ENCODE measurements at places on chromosomes 3 and 15. TPM values are rescaled to one million over a fixed set of nuclear protein-coding genes. Genes with fewer than 3 reads are reported as not detected.
A peak's percentile ranks its signal among the peaks of the same experiment; 100 is the strongest.

CCR8 gene
- not detected for total RNA-seq

GRCh38 chr3:110608566-110608965 is 463.1 kb upstream of the NECTIN3 start:
- DNase-seq = no peak
- no peak overlapping the region for H3K4me3 ChIP-seq
- H3K4me1 ChIP-seq = no peaks in the 10 kb centered on the region
- H3K27me3 ChIP-seq = no peaks in the 10 kb centered on the region
- no peak overlapping the region for H3K27ac ChIP-seq

DNA sequence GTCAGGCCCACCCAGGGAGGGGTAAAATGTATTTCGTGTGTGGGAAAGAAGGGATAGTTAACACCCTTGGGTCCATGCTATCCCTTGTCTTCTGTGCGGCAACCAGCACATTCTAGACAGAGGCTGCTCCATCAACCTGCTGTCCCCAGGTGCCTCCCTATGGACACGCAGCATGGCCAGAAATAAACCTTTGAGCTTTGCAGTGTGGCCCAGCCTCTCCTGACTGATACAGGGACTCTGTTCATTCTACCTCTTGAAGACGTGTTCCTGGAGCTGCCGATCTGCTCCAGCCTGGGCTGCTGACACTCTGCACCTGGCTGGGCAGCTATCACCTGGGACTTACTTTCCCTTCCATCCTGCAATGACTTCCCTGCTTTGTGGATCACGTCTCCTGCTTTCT is 4.1 kb upstream of the KLF13 start:
- H3K27me3 ChIP-seq = no peaks in the 10 kb centered on the region
- no peaks in the 10 kb centered on the region for H3K36me3 ChIP-seq
- no peak overlapping the region for H3K4me3 ChIP-seq
- H3K4me1 ChIP-seq = peaks cover 17% of the 10 kb centered on the region
- DNase-seq = no peak

- peak; percentile 23 for DNase-seq
- H3K27me3 ChIP-seq = no peaks in the 10 kb centered on the region
- H3K27ac ChIP-seq = no peak overlapping the region
- no peaks in the 10 kb centered on the region for H3K4me1 ChIP-seq
- no peak overlapping the region for H3K4me3 ChIP-seq
Measured at GRCh38 chr3:10783360-10784351, 32.4 kb upstream of the SLC6A11 start.

GOLGA8A gene
- 136 TPM for total RNA-seq

GRCh38 chr3:117719316-117719926 is 1009.8 kb downstream of the TUSC7 start:
- no peak overlapping the region for H3K4me3 ChIP-seq
- no peaks in the 10 kb centered on the region for H3K27me3 ChIP-seq
- no peaks in the 10 kb centered on the region for H3K4me1 ChIP-seq
- no peak overlapping the region for H3K27ac ChIP-seq
- no peaks in the 10 kb centered on the region for H3K36me3 ChIP-seq

IL17RD gene
- total RNA-seq = 29.9 TPM

DNA sequence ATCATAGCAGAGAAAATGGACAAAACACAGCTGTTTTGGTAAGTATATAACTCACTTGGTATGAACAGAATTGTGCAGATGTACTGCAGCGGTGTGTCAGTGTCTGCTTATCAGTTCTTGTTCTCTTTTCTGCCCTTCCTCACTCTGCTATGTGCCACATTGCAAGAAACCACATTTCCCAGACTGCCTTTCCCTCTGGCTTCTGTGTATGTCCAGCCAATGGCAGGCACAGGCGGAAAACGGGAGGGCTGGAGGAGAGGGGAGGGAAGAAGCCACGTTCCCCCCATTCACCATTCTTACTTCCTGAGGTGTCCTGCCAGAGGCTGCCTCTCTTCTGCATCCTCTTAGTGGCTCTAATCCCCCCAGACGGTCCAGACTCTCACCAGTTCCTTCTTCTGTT is 15.4 kb downstream of the HHLA2 start:
- H3K4me1 ChIP-seq = no peaks in the 10 kb centered on the region
- no peaks in the 10 kb centered on the region for H3K27me3 ChIP-seq
- no peak overlapping the region for H3K4me3 ChIP-seq

INKA1 gene
- total RNA-seq = 5.1 TPM

TP63 gene
- 10.5 TPM for total RNA-seq

GRCh38 chr3:127307916-127308315 is 20.1 kb upstream of the PRR20G start:
- no peaks in the 10 kb centered on the region for H3K4me1 ChIP-seq
- H3K36me3 ChIP-seq = no peaks in the 10 kb centered on the region
- H3K27ac ChIP-seq = no peak overlapping the region
- DNase-seq = no peak
- H3K27me3 ChIP-seq = no peaks in the 10 kb centered on the region
- H3K4me3 ChIP-seq = no peak overlapping the region

- no peaks in the 10 kb centered on the region for H3K36me3 ChIP-seq
- H3K4me1 ChIP-seq = no peaks in the 10 kb centered on the region
- H3K4me3 ChIP-seq = no peak overlapping the region
- no peak overlapping the region for H3K27ac ChIP-seq
- no peak for DNase-seq
Measured at GRCh38 chr15:85104584-85104983, 122.9 kb downstream of the PDE8A start.

GRCh38 chr15:98069256-98069655 is 108.8 kb downstream of the ARRDC4 start:
- no peaks in the 10 kb centered on the region for H3K27me3 ChIP-seq
- H3K27ac ChIP-seq = no peak overlapping the region
- H3K4me3 ChIP-seq = no peak overlapping the region
- H3K36me3 ChIP-seq = no peaks in the 10 kb centered on the region
- no peak for DNase-seq

DNA sequence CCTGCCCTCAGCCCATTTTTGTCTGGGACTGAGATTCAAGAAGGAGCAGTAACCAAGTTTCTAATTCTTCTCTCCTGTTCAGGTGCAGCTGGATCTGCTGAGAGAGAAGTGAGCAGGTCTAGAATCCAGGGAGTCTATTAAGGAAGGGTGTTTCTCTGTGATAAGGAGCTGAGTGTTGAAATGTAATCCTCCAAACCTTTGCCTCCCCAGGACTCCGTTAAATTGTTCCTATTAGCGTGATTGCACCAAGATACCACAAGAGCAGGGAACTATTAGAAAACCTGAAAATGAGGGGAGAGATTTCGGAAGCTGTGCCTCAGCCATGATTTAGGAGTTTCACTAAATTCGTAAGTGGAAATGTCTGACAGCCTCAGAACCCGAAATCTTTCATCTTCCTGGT is 192.6 kb downstream of the EBLN2 start:
- peaks cover 3% of the 10 kb centered on the region for H3K4me1 ChIP-seq
- H3K4me3 ChIP-seq = no peak overlapping the region
- no peaks in the 10 kb centered on the region for H3K36me3 ChIP-seq
- no peak for DNase-seq
- H3K27ac ChIP-seq = no peak overlapping the region

EAF2 gene
- 6.9 TPM for total RNA-seq

DNA sequence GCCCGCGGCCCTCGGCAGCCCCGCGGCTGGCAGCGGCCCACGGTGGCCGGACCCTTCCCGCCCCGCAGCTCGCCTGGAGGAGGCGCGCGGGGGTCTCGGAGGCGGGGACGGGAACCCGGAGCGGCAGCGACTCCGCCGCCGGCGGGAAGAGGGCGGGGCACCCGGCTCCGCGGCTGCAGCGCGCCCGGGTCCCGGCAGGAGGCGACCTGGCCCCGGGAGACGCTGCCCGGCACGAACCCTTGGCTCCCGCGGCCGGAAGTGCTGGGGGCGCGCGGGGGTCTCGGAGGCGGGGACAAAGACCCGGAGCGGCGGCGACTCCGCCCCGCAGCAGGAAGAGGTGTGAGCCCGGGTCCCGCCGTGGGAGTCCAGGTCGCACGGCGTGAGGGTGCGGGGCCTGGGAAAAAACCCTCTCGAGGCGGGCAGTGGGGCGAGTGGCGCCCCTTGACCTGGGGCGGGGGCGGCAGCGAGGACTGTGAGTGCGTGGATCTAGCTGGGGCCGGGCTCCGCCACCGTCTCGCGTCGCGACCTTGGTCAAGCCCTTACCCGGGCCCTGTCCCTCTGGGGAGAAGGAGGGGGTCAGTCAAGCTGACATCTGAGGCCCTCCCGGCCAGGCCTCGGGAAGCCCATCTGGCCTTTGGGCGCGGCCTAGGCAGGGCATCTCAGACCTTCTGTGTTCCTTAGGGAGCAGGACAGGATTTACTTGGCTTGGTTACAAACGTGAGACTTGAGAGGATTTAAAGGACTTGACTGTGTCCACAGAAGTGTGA is at the start of gene CIB2:
TSS of gene CIB2 (minus strand) at position 151 of the 767 bp plus-strand sequence. CDS start 230 bp downstream, outside the sequence.
- H3K27ac ChIP-seq = peak within 1 kb of the TSS; percentile 68
- H3K27me3 ChIP-seq = no peaks in the 10 kb centered on the region
- peaks cover 10% of the 10 kb centered on the region for H3K4me1 ChIP-seq
- H3K36me3 ChIP-seq = no peaks in the 10 kb centered on the region
- H3K4me3 ChIP-seq = peak within 1 kb of the TSS; percentile 70

GRCh38 chr15:98347001-98347400 is 301.3 kb upstream of the IGF1R start:
- H3K4me1 ChIP-seq = no peaks in the 10 kb centered on the region
- DNase-seq = no peak
- no peak overlapping the region for H3K27ac ChIP-seq
- no peaks in the 10 kb centered on the region for H3K27me3 ChIP-seq
- no peaks in the 10 kb centered on the region for H3K36me3 ChIP-seq
- H3K4me3 ChIP-seq = no peak overlapping the region

DNA sequence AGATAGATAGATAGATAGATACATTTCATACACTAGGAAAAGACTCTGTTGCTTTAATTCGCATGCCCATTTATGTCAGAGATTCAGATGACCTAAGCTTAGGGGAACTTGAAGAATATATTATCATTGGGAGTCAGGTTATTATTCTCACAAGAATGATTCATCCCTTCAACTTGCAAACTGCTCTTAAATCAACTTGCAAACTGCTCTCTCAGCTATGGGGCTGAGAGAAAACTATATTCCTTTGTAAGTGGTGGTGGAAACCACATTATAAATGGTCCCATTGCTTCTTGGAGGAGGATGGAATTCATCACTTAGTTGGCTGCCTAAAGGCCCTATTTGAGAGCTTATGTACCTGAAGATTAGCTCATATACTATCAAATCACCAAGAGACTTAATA is 160.9 kb upstream of the STAC start:
- H3K27ac ChIP-seq = no peak overlapping the region
- DNase-seq = no peak
- H3K27me3 ChIP-seq = no peaks in the 10 kb centered on the region
- H3K4me3 ChIP-seq = no peak overlapping the region
- H3K4me1 ChIP-seq = no peaks in the 10 kb centered on the region

DNA sequence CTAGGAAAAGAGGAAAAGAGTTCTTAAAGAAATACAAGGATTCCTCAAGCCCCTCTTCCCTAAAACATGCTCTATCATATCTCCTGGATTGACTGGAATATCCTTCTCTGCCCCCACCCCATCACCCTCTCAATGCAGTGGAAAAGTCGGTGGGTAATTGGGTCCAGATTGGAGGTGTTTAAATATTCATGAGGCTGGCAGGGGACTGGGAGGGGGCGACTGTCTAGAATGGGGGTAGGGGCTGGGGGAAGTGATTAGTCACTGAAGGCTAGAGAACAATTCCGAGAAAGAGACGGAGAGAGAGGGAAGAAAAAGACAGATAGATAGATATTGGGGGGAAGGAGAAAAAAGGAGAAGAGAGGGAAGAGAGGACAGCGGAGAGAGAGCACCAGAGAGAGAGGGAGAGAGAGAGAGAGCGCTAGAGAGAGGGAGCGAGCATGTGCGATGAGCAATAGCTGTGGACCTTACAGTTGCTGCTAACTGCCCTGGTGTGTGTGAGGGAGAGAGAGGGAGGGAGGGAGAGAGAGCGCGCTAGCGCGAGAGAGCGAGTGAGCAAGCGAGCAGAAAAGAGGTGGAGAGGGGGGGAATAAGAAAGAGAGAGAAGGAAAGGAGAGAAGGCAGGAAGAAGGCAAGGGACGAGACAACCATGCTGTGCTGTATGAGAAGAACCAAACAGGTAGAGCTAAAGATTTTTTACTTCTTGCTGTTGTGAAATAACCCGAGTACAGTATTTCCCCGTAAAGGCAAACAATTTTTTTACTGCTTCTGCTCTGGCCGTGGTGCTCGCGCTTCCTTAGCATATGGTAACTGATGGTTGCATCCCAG is at the start of gene GAP43:
TSS of gene GAP43 (plus strand) at position 467 of the 825 bp plus-strand sequence. CDS start at position 647, 180 bp downstream.
- peak within 1 kb of the TSS; percentile 4 for H3K4me3 ChIP-seq
- no peaks in the 10 kb centered on the region for H3K4me1 ChIP-seq
- H3K36me3 ChIP-seq = no peaks in the 10 kb centered on the region
- H3K27ac ChIP-seq = no peak within 1 kb of the TSS
- peak; percentile 37 for DNase-seq

GRCh38 chr3:185837414-185837813 is 12.6 kb upstream of the IGF2BP2 start:
- no peak for DNase-seq
- H3K27ac ChIP-seq = no peak overlapping the region
- H3K4me1 ChIP-seq = no peaks in the 10 kb centered on the region

DNA sequence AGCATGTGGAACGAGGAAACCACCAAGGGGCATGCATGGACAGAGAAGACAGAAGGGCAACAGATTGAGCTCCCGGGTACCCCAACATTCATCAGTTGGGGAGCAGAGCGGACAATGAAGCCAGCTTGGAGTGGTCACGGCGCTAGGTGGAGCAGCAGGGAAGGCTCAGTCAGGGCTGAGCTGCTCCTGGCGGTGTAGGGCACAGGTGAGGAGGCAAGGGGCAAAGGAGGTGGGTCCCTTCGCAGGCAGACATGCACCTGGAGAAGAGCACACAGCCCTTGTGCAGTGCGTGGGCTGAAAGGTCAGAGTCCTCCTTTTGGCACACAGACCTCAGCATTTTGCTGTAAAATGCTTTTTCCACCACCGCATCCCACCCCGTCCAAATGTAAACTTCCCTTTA is 90.0 kb upstream of the SLC6A6 start:
- no peak overlapping the region for H3K27ac ChIP-seq
- H3K36me3 ChIP-seq = no peaks in the 10 kb centered on the region
- no peaks in the 10 kb centered on the region for H3K4me1 ChIP-seq
- H3K27me3 ChIP-seq = no peaks in the 10 kb centered on the region
- DNase-seq = no peak
- H3K4me3 ChIP-seq = no peak overlapping the region

GRCh38 chr3:172189987-172190603 is 150.7 kb downstream of the FNDC3B start:
- no peaks in the 10 kb centered on the region for H3K36me3 ChIP-seq
- no peak overlapping the region for H3K4me3 ChIP-seq
- H3K27me3 ChIP-seq = no peaks in the 10 kb centered on the region
- H3K27ac ChIP-seq = no peak overlapping the region
- peaks cover 3% of the 10 kb centered on the region for H3K4me1 ChIP-seq
- DNase-seq = no peak

GRCh38 chr3:187064210-187065115 is 74.8 kb downstream of the RPL39L start:
- H3K27me3 ChIP-seq = no peaks in the 10 kb centered on the region
- H3K36me3 ChIP-seq = no peaks in the 10 kb centered on the region
- H3K27ac ChIP-seq = no peak overlapping the region
- H3K4me1 ChIP-seq = peaks cover 5% of the 10 kb centered on the region
- H3K4me3 ChIP-seq = no peak overlapping the region
- no peak for DNase-seq
